ENCODE measurements at places on chromosomes 5 and 9. TPM values are rescaled to one million over a fixed set of nuclear protein-coding genes. Genes with fewer than 3 reads are reported as not detected.

PGM5 gene
- total RNA-seq: 0.57 TPM

DNA sequence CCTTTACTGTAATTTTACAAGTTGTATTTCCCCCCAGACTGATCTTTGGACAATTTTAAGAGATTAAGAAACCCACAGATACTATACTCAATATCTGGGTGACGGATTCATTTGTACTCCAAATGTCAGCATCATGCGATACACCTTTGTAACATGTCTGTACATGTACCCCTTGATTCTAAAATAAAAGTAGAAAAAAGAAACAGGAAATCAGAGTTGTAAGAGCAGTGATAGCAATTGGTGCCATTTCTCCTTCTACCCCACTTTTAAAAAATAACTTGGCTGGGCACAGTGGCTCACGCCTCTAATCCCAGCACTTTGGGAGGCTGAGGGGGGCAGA lies 116.9 kb downstream of the FGF1 start:
- no peak for DNase-seq

SPATA31D4 gene
- total RNA-seq: not detected

DNA sequence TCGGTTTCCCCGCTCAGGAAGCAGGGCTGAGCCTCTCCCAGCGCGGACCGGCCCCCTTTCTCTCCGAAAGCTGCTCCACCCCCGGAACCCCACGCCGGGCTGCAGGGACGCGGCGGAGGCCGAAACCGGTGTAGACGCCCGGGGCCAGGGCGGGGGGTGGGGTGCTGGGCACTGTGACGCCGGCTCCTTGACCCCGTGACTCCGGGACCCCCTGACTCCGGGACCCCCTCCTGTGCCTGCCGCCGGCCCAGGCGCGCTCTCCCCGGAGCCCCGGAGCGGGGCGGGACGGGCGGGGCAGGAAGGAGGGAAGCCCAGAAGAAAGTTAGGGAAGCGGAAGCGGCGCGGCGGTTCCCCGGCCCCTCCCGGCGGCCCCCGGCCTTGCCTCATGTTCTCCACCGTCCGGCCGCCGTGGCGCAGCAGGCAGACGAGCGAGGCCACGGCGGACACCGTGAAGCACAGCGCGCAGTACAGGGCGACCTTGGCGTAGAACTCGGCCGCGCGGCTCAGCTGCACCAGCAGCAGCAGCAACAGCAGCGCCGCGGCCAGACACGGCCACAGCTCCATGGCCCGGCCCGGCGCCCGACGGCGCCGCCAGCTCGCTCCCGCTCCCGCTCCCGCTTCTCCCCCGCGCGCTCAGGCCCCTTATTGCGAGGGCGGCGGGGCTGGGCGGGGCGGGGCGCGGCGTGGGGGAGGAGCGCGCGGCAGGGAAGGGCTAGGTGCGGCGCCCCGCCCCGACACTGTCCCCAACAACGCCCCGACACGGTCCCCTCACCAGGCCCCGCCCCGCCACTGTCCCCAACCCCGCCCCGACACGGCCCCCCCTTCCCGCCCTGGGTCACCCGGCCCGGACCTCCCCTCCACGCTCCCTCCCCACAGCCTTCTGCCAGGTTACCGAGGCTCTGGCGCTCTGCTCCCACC lies at the start of gene AGPAT2:
TSS of gene AGPAT2 (minus strand) at position 664 of the 918 bp plus-strand sequence. CDS start at position 564, 100 bp downstream.
- peak; percentile 82 for DNase-seq

DNA sequence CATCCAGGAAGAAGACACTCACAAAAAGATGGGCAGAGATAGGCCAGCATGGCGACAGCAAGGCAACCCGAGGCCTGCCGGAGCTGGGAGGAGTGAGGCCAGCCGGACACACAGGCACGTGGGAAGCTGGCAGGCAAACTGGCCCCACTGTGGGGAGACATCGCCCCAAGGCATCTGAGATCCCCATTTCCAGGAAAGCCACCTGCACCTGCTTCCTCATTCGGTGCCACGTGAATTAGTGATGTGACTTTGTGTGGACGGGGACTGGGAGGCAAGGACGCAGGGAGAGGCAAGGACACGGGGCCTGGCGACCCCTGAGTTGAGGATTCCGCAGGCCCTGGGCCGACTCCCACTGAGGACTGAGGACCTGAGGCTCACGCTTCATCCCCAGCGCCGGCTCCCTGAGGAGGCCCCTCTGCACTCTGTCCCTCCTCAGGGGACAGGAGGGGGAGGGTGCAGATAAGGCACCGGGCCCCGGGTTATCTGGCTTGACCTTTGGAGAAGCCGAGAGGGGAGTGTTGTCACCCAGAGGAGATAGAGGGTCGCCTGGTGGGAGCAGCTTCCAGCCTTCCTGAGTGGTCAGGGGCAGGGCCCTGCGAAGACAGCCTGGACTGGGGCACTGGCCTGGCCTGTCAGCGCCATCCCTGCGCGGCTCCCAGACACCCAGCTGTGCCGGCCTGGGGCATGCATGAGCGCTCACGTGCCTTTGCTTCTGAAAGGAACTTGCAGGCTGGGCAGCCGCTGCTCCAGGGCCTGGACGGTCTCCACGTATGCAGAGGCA lies 39.7 kb downstream of the NDUFS6 start:
- no peak for DNase-seq

DNA sequence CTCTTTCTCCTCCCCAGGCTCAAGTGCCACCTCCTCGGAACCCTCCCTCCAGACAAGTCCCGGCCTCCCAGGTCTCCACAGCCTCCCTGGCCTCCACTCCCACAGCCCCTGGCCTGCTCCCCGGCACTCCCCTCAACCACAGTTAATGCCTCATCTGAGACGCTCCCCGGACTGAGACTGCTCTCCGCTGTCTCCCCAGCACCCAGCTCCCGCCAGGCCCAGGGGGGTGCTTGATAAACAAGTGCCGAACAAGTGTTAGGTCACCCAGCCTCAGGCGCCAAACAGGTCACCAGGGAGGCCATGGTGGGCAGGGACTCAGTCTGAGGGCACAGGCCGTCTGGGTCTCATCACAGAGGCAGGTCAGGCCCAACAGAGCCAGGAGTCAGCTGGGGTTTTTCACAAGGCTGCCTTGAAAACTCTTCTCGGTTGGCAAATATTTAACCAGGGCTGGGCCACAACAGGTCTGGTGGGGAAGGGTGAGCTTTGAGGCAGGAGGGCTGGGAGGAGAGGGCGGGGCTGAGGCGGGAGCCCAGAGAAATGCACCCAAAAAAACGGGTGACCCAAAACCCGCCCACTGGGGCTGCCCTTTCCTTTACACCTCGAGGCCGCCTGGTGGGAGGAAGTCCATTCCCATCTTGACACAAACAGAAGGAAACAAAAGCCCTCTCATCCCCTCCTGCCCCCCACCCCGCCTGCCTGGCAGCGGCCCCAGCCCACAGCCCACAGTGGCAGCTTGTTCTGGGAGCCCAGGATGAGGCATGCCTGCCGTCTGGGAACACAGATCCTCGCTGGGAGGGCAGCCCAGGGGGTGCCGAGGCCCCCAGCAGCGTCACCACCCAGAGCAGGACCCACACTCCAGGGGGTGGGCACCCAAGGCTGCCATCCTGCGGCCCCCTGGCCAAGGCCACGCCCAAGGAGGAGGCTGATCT lies 66.6 kb upstream of the STXBP1 start:
- peak; percentile 98 for DNase-seq
